GF-D8 (cell line): ENCODE measurements at places on chromosomes 16 and 17.

- DNase-seq = peak; percentile 10
These were observed 867 bp upstream of the LIMD2 start for GRCh38 chr17:63700528-63701455.

DNA sequence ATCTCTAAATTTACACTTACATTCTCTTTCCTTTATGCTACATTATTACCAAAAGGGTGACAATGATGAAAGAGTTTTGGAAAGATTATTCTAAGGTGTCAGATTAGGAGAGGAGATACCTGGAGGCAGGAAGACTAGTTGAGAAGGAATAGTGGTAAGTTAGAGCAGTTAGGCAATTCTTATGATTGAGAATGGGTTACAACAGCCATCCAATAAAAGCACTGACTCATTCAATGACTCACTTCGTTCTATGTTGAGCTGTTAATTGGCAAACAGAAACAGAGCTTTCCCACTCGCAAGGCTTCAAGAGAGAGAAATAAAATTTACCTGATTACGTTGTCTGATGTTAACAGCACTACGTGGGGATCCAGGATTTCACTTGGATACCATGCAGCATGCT lies 5.8 kb downstream of the NUP88 start:
- DNase-seq = no peak

DNA sequence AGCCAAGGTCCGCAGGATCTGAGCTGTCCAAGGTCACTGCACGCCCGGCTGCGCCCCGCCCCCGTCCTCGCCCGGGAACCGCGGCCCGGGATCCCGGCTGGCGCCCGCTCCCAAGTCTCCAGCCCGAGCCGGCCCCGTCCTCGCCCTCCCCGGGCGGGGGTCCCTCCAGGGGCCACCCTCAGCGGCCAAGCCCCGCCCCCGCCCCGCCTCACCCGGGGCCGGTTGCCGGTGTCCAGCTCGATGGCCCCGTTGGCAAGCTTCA lies 216 bp downstream of the VPS9D1 start:
- no peak for DNase-seq

- DNase-seq = peak; percentile 3
These were observed 21.0 kb downstream of the CYB5D2 start for GRCh38 chr17:4163951-4164350.

DNA sequence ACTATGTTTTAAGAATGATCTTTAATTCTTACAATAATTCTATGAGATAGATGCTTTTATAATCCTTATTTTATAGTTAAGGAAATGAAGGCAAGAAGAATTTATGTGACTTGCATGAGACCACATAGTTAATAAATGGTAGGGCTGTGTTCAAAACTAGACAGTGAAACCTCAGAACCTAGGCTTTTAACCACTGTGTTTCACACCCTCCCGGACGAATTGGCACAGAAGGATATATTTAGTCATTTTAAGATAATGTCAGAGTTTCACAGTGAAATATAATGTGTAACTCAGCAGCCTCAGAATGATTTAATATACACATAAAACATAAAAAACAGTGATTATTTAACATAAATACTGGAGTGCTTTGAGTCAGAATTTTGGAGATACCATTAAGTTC lies 57.0 kb downstream of the NSRP1 start:
- no peak for DNase-seq

GRCh38 chr16:50469744-50470321 lies 78.4 kb upstream of the NKD1 start:
- DNase-seq = no peak

GRCh38 chr17:67881083-67881482 lies 55.8 kb downstream of the BPTF start:
- DNase-seq = no peak

DNA sequence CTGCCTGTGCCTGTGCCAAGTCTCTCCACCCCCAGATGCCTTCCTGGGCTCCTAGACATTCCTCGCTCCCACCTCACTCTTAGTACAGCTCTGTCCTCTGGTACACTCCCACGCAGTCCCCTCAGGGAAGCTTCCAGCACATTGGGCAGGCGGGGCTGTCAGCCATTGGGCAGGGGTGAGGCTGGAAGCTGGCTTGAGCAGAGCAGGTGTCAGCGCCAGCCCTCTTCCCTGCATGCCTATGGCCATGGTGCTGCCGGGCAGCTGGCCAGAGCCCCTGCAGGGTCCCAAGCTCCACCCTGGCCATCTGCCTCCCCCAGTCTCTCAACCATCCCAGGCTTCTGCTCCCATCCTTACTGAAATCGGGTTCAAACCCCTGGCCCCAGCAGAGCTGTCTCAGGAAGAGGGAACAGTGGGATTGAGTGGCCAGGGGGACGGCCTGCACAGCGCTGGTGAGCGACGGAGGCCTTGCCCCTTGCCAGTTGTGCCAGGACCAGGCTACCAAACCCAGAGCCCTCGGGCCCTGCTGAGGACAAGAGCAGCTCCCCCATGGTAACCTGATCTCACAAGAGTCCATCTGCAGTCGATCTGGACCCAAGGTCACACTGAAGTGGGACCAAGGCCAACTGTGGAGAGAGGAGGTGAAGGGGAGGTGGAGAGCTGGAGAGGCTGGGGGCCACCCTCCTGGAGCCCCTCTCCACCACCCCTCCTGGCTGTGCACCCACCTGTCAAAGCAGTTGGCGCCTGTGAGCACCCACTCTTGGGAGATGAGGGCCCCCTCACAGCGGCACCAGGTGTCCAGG lies 2.4 kb upstream of the B9D1 start:
- DNase-seq = no peak

DNA sequence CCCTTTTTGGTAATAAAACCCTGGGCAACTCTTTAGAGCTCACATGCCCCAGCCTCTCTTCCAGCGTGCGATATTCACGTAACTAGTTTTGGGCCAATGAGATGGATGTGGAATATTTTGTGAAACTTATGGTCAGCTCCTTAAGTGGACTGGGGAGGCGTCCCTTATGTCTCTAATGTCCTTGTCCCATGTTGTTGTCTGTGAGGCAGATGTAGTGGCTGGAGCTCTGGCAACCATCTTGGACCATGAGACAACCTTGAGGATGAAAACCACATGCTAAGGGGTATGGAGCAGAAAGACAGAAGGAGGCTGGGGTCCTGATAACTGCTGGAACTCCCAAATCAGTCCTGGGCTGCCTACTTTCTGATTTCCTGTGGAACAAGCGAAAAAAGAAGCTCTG lies 31.4 kb upstream of the GPRC5B start:
- no peak for DNase-seq

DNA sequence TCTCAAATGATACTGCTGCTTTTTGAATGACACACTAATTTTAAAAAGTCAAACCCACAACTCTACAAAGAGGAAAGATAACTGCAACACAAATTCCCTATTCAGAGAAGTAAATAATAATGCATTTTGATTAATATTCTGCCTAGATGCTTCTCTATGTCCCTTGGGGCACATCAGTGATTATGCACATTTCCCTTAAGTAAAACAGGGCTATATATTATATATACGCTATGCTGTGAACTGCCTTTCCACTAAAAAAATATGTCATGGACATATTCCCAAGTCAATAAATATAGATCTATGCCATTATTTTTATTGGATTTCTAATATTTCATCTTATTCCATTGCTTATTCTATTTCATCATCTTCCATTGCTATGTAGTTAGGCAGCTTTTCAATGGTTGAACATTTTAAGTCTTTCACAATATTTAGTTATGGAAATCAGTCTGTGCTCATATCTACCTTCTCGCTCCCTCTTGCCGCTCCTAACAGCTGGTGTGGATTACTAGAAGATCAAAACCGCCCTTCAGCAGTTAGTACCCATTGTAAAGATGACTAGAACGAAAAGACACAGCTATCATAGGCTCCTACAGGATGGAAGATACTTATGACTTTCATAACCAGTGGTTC lies 468.2 kb upstream of the GOT2 start:
- DNase-seq = no peak

DNA sequence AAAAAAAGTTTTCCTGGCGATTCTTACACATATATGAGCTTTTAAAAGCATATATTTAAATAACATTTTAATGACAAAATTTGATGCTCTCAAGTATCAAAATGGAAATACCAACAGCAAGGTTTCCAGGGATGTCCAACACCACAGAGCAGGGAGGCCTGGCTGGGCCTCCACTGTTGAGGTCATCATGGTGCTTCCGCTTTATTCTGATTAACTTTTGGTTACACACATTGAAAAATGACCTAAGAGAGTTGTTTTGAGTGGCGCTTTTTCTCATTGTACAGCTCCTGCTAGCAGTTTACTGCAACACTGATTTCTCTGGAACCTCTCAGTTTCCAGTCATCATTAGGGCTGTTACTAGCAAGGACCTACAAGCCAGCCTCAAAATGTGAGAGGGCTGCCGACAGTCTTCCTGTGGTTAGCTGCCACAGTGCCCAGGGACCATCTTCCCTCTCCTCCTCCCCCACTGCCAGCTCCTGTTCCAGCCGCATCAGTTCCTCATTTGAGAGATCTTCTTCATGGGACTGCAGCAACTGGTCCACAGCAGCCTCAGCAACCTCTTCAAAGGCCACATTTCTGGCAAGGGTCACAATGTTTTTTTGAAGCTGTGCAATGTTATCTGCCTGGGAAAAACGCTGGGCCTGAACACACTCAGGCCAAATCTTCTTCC lies 21.3 kb downstream of the DEF8 start:
- peak; percentile 81 for DNase-seq

GRCh38 chr16:49809561-49809960 lies 46.4 kb downstream of the ZNF423 start:
- DNase-seq = no peak

- DNase-seq = no peak
These were observed 8.3 kb downstream of the CDH16 start for GRCh38 chr16:66910175-66910940.

DNA sequence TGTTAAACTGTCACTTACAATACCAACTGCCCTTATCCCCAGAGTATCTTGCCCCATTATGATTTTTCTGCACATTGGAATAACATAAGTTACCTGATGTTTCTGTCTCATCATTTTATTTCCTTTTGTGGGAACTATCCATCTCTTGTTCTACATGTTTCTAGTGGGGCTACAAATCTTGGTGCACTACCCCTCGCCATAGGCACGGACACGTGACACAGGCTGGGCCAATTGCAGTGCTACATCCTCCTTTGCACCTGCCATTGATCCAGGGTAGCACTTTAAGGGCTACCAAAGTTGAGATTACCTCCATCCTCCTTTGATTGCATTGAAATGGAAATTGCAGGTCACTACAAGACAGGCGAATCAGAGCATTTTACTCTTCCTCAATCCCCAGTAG lies 14.2 kb upstream of the SYT17 start:
- DNase-seq = no peak

DNA sequence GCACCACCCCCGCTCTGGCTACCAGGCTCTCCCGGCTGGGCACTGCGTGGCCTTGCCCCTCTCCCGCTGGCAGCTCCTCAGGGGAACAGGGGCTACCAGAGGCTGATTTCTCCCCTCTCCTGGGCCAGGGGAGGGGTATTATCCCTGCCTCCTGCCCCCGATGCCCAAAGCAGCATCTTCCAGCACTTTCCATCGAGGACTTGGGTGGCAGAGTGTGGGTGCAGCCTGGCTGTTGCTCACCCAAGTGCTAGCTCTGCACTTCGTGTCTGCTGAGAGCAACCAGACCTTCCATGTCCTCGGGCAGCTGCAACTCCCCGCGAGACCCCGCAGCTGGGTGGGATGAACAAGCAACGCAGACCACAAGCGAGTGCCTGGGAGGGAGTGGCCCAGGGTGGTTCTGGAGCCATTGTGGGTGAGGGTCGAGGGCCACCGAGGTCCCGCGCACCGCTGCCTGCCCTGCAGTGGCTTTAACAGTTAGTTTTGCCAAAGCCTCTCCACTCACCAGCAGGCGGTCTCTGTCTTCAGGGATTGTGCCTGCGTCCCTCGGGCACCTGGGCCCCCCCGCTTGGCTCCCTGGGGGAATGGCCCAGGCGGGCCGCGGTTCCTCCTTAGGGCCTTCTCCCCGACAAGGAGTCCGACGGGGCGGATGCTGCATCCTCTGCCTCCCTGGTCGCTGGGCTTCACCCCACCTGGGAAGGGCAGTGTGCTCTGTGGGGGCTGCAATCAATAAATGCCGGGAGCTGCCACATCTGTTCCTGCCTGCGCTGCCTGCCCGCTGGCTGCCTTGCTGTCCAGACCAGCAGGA lies 8.4 kb downstream of the SLC25A10 start:
- DNase-seq = no peak

DNA sequence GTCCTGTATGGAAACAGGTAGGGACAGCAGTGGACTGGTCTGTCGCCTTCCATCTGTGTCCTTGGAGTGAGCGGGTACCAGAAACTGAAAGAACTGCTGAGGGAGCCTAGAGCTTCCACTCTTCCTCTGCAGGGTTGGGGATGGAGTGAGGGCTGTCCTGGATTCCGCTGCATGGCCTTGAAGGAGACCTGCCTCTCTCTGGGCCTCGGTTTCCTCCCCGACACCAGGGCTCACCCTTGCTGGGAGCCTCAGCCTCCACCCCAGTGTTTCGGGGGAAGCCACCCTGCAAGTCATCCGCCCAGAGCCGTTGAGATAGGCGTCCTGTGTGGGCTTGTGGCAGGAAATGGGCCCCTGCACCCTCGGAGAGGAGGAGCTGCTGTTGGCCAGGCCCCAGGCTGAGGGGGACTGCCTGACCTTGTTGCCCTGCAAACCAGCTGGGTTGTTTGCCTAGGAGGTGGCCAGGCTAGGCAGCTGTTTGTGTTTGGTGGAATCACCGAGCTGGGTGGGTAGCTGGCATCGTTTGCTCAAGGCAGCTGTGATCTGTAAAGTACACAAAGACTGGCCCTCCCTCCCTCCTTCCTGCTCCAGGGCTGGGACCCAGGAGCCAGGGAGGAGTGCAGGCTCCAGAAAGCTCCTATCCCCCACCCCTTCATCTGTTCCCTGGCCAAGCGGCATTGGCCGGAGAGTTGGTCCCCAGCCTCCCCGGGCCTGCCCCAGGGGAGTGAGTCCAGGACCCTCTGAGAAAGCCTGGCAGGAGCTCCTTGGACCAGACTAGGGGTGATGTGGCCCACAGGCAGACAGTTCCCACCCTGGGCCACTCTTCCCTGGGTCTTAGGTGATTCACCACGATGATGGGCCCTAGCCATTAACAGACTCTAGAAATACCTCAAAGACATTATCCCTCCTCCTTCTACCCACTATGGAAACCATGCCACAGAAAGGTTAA lies 1.3 kb downstream of the RAB37 start:
- peak; percentile 95 for DNase-seq

GRCh38 chr17:29150161-29150560 lies 30.0 kb downstream of the MYO18A start:
- no peak for DNase-seq

DNA sequence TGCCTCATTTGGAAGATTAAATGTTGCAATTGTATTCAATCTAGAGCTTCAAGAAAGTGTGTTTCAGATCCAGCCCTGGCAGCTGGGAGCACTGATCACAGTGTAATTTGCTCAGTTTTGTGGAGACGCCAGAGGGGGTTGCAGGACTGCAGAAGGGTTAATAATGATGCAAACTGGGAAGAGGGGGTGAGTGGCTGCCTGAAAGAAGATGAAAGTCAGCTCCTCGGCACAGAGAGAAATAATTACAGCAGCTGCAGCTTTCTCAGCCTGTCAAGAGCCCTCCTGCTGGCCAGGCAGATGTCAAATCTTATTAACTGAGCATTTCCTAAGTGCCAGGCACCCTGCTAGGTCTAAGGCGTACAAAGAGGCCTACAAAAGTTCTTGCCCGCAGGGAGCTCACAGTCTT lies 97.7 kb downstream of the ZNF18 start:
- no peak for DNase-seq
